ENCODE measurements at places on chromosomes 12 and 14.

- DNase-seq = no peak
Observed at GRCh38 chr12:33813536-33813935, 208.8 kb upstream of the ALG10 start.

DNA sequence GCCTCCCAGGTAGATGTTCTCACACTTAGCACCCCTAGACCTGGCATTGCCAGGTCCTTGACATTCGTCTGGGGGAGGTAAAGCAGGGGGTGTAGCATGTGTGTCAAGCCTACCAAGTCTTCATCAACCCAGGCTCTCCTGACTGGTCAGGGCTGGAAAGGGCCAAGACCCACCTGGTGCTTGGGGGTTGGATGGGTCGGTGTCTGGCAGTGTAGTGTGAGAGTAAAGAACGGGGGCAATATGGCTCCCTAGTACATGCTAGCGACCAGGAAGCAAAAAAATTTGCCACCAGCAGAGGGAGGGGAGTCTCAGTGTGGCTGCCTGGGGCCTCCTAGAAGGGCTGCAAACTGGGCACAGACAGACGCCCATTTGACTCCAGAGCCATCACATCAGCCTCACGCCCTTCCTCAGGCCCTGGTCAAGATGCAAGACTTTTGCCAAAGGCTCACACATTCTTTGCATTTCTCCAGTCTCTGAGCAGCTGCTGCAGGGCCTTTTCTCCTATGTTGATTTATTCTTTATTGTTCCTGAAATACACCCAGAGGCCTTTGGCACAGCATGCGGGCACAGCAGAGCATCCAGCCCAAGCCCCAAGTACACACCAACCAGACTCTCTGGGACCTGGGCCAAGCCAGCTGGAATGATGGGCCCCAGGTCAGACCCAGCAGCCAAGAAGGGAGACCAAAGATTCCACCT is 38.3 kb upstream of the PNMA1 start:
- DNase-seq = no peak

DNA sequence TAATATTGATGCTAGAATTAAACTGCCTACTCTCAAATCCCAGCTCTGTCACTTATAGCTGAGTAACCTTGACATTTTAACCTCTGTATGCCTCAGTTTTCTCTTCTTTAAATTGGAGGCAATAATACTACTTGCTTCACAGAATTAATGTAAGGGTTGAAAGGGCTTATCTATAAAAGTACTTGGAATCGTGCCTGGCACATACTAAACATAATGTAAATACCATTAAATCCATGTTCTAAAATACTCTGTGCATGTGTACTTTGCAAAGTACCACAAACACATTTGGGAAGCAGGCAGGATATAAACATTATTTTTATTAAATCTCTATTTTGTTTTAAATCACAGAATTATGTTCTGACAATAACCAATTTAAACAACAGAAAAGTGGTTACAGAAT is 41.9 kb downstream of the DYRK4 start:
- DNase-seq = no peak

- no peak for DNase-seq
Observed at GRCh38 chr14:21781543-21781942, 107.9 kb upstream of the OR4E1 start.

DNA sequence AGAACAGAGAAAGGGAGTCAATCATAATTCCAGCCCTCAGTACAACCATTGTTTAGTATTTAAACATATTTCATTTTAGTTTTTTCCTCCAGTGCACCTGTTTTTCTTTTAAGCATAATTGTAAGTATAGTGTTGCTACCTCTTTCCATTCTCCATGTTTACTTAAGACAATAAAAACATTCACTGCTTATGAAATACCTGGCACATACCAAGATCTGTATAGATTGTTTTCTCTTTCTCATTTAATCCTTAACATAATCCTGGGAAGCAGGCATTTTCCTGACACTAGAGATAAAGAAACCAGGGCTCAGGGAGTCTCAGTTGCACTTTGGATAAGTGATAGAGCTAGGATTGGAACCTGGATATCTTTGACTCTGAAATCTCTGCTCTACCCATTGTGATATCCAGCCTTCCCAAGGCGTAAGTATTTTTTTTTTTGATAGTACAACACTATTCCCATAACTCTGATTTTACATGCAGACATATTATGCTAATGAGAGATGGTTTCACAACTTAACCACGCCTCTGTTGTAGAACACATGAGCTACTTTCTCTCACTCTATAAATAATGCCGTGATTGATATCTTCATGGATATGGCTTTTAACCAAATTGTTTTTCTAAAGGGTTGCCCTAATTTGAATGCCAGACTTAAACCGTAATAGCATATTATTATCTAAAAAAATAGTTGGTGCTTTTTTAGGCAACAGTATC is 11.8 kb upstream of the KRT7 start:
- DNase-seq = no peak

- no peak for DNase-seq
Observed at GRCh38 chr12:110971936-110972335, 51.6 kb upstream of the MYL2 start.

- no peak for DNase-seq
Observed at GRCh38 chr12:67792185-67792584, 143.6 kb downstream of the DYRK2 start.

GRCh38 chr14:104011824-104012517 is 69.6 kb upstream of the RD3L start:
- no peak for DNase-seq

DNA sequence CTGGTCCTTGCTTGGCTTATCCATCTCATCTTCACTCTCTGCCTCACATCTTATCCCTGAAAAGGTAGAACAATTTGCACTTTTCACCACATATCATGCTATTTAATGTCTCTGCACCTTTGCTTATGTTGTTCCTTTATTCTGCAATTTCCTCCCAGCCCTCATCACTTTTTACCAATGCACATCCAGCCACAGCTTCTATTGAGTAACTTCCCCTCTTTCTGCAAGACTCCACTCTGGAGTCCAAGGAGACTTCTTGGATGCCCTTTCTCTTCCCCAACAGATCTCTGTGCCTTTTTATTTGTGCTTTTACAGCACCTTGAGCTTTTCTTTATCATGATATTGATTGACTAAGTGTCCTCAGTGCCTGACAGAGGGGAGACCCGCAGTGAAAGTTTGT is 797.1 kb downstream of the VRK1 start:
- no peak for DNase-seq

- DNase-seq = no peak
Observed at GRCh38 chr12:132535019-132535418, 45.1 kb downstream of the FBRSL1 start.

DNA sequence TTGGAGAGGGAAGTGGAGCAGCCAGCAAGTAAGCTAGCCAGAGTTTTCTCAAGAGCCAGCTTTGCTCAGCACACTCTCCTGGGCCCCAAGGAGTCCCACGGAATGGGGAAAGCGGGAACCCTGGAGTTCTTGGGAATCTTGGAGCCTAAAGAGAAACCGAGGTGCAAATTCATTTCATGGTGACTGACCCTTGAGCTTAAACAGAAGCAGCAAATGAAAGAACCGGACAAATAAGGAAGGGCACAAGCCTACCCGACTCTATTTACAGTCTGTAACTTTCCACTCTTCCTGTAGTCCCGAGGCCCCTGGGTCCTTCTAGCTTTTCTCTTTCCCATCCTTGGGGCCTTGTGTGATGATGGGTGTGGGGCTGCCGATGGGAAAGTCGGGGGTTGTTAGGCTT is 18.1 kb upstream of the TIGAR start:
- DNase-seq = no peak

GRCh38 chr12:5247144-5247543 is 184.8 kb upstream of the NTF3 start:
- no peak for DNase-seq

DNA sequence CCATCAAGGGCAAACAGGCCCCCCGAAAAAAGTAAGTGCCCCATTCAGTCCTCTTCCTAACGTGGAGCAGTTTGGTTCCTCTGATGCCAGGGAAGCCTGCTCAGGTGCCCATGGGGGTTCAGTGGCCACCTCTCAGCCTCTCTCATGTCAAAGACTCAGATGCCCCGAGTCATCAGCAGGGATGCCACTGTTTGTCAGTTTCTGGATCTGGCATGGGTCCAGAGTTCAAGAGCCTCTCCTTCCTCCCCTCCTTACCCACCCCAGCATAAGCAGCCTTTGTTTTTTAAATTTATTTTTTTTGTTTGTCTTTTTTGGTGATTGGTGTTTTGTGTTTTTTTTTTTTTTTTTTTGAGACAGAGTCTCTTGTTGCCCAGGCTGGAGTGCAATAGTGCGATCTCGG is 11.3 kb downstream of the KMT5A start:
- DNase-seq = no peak

GRCh38 chr14:55071870-55072640 is 20.6 kb downstream of the MAPK1IP1L start:
- no peak for DNase-seq

- no peak for DNase-seq
Observed at GRCh38 chr12:19550626-19551025, 111.3 kb downstream of the AEBP2 start.

- DNase-seq = no peak
Observed at GRCh38 chr12:45665941-45666340, 63.6 kb upstream of the ARID2 start.

GRCh38 chr14:44962334-44963043 is 499 bp downstream of the TOGARAM1 start:
- no peak for DNase-seq

DNA sequence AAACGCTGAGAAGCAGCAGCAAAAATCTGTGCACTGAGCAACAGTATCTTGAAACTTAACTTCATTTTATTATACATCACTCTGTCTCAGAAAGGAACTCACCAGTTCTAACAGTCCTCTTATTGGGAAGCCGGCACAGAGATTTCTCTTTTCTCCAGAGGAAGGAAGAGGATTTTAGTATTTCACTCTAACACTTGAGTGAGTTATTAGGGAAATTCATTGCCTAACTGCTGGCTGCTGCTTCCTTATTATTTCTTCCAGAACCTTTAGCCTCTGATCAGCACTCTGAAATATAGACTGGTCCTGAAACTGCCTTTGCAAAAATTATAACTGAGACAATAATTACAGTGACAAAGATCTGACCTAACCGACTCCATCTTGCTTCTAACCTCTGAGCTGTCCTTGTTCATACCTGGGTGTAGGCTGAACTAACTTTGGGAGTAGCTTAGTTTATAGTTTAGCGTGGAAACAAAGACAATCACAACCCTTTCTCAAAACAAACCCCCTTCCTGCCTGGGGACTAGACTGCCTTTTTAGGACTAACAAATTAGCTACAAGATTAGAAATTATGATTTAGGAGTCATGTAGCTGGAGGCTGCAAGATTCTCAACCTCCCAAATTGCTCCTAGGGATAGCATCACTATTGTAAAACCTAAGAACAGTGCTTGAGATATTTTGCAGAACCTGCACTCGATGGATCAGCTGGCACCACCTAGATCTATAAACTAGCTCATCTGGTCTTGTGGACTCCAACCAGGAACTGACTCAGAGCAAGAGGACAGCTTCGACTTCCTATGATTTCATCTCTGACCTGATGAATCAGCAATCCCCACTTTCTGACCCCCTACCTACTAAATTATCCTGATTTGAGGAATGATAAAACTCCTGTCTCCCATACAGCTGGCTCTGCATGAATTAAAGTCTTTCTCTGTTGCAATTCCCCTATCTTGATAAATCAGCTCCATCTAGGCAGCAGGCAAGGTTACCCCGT is 117.5 kb downstream of the DYRK2 start:
- no peak for DNase-seq

GRCh38 chr14:49971156-49972130 is 78.6 kb downstream of the ARF6 start:
- no peak for DNase-seq

- no peak for DNase-seq
Observed at GRCh38 chr12:119158402-119158801, 20.3 kb upstream of the HSPB8 start.

- DNase-seq = no peak
Observed at GRCh38 chr14:96580566-96580965, 78.4 kb downstream of the PAPOLA start.

DNA sequence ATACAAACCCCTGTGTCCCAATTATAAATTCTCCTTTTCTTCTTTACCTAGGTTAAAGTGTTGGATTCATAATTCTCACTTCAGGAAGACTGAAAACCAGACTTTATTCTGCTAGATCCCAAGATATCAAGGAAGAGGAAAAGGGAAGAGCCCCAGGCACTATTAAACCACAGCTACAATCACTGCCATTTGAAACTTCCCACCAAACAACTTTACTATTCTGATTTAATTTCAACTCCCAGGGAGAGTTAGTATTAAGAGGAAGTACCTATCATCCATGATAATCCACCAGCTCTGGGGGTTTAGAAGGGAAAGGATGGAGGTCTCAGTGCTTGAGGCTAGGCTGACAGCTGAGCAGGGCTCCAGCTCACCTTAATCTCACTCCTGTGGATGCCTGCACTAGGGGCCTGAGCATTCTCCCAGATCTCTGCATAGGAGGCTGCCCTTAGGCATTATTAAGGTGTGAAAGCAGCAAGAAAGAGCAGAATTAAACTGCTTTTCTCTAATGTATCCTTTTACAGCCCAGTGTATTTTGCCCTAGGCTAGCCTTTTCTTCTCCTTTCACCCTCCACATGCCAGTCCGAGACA is 52.9 kb downstream of the MYF5 start:
- no peak for DNase-seq

DNA sequence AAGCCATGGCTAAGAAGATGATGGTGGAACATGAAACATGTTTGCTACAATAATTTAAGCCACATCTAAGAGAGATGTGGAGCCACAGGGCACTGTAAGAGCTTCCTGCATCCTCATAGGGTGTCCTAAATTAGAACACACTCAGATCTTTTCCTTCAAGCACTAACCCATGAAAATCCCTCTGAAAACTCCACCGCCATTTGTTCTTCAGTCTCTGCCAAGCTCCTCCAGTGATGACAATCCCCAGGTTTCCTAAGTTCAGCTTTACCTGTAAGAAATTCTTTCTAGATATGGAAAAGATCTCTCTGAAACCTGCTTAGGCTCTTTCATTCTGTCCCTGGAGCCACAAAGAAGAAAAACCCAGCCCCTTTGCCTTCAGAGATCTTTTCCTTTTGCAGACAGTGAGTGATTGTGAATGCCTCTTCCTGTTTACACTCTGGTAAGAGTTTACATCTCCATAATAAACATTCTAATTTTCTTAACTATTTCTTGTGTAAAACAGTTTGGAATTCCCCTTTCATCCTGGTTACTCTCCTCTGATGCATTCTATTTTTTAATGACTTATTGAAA is 907.2 kb downstream of the VRK1 start:
- no peak for DNase-seq

GRCh38 chr12:13032164-13032563 is 12.0 kb upstream of the FAM234B start:
- DNase-seq = no peak

- DNase-seq = no peak
Observed at GRCh38 chr14:58794993-58795762, 157.4 kb downstream of the DACT1 start.
